Small intestine (tissue), 16 donors: ENCODE measurements at places on chromosomes 16 and 17.

DNA sequence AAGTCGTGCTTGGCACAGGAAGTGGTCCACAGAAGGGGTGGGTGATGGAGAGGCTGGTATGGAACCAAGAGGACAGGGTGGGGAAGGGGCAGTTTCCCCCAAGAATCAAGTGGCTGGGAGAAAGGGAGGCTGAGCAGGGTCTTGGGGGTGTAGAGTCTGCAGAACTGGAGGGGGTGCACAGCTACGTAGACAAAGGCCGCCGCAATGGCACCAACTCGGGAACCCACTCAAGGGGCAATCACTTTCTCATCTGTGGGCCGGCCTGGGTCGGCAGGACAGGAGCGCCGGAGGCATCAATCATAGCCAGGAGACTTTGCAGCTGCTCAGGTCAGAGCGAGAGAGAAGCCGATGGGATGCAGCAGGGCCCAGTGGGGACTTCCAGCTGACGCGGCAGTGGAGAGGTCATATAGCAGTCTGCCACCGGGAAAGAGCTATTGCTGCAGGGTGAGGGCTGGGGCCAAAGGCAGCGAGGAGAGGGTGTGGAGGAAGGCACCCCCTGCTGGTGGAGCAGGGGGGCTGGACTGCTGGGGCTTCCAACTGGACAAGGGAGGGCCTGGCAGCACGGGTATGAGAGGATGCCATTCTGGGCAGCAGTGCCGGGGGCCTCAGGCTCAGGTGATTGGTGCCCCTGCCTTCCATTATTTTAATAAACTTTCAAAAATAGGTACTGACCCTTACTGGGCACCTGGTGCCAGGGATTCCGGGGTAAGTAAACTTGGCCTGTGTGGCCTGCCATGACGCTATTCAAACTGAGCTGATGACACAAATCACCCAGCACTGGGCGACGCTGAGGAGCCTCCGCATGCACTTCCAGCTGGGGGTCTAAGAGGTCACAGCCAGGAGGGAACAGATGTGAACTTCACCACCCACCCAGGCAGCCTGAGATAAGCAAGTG, 52.5 kb upstream of the MTSS2 start:
- peak; percentile 41 for DNase-seq

DNA sequence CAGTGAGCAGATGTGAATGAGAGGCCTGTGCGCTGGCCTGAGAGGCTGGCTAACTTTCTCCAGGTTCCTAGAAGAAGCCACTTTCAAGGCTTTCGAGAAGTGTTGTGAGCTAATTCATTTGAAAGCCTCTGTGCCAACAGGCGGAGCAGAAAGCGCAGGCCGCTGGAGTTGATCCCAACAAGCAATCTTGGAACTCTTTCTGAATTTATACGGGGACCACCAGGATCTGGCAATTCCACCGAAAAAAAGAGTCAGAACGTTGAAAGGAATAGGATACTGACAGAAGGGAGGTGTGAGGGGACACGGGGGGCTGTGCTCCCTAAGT, 71.3 kb upstream of the METRNL start:
- DNase-seq: no peak

GRCh38 chr17:76121932-76122430, 18.4 kb upstream of the EXOC7 start:
- DNase-seq: no peak

- no peak for DNase-seq
Measured at GRCh38 chr16:70747703-70748631, 53.0 kb downstream of the VAC14 start.

DNA sequence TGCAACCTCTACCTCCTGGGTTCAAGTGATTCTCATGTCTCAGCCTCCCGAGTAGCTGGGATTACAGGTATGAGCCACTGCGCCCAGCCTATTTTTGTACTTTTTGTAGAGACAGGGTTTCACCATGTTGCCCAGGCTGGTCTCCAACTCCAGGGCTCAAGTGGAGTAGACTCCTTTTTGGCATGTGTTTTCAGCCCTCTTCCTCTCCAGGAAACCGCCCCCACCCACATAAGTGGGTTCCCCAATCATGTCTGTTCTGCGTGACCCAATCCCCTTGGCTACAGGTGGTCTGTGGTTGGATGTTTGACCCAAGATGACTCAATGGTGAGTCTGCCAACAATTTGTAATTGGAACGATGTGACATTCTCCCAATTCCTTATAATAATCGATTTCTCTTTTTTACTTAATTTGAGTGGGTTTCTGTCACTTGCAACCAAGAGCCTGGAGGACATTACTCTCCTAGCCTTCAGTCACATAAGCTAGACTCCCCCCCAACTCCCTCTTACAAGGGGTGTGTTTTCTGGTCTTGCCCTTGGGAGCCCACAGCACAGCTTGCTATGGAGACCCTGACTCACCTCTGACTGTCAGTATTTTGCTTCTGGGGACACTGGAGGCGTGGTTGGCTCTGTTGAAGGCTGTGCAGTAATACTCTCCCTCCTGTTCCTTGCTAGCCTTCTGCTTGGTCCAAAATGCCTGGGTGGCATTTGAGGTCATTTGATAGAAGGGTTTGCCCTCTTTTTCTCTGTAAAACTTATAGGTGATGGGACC, 34.9 kb downstream of the PECAM1 start:
- no peak for DNase-seq

DNA sequence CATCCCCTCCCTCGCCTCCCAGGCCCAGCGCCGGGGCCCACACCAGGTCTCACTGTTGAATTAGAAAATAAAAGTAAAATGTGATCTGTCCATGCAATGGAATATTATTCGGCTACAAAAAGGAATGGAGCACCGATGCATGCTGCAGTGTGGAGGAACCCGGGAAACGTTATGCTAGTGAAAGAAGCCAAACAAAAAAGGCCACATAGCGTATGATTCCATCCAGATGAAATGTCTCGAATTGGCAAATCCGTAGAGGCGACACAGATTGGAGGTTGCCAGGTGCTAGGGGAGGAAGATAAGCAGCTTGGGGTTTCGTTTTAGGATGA, 972 bp upstream of the ADCY9 start:
- no peak for DNase-seq

DNA sequence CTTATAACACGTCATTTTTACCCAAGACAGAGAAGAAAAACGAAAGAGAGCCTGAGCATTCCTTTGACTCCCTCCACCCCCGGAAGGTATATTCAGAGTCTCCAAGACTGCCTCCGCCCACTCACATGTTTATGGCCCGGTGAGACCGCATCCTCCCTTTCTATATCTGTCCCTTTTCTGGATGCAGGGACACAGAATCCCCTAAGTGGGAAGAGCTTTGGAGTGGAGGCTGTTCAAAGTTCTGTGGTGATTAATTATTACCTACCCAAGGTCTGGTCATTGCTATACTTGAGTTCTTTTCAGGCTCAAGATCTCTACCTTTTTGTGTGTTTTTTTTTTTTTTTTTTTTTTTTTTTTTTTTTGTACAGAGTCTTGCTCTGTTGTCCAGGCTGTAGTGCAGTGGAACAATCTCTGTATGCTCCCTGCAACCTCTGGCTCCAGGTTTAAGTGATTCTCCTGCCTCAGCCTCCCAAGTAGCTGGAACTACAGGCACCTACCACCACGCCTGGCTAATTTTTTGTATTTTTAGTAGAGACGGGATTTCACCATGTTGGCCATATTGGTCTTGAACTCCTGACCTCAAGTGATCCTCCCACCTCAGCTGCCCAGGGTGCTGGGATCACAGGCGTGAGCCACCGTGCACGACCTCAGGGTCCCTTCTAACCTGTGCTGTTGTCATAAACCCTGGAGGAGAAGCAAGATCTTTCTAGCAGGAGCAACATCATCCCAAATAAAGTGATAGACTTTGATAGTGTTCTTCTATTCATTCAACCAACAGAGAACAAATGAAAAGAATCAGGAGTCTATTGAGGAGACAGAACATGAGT, 407.1 kb downstream of the WWOX start:
- DNase-seq: peak; percentile 61
